RPMI8226 (cell line): ENCODE measurements at places on chromosomes 2 and 18.
A peak's percentile ranks its signal among the peaks of the same experiment; 100 is the strongest.

DNA sequence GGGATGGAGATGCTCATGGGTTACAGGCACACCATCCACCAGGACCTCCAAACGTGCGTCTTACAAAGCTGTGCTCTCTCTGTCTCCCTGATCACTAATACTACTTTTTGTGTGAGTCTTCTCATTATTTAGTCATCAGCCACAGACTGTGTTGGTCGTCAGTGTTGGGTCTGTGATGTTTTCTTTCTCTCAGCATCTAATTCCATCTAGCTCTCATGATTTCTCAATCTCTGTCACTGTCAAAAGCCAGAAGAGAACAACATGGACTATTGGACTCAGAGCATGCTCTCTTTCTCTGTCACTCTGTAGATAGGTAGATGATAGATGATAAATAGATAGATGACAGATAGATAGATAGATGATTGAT lies 6.0 kb upstream of the ARL4C start:
- DNase-seq: no peak

- no peak for DNase-seq
Observed at GRCh38 chr2:20682167-20682920, 15.4 kb downstream of the GDF7 start.

- DNase-seq: peak; percentile 73
Observed at GRCh38 chr2:27085673-27086089, 891 bp upstream of the KHK start.

GRCh38 chr2:88809216-88809615 lies 117.7 kb downstream of the RPIA start:
- DNase-seq: no peak

DNA sequence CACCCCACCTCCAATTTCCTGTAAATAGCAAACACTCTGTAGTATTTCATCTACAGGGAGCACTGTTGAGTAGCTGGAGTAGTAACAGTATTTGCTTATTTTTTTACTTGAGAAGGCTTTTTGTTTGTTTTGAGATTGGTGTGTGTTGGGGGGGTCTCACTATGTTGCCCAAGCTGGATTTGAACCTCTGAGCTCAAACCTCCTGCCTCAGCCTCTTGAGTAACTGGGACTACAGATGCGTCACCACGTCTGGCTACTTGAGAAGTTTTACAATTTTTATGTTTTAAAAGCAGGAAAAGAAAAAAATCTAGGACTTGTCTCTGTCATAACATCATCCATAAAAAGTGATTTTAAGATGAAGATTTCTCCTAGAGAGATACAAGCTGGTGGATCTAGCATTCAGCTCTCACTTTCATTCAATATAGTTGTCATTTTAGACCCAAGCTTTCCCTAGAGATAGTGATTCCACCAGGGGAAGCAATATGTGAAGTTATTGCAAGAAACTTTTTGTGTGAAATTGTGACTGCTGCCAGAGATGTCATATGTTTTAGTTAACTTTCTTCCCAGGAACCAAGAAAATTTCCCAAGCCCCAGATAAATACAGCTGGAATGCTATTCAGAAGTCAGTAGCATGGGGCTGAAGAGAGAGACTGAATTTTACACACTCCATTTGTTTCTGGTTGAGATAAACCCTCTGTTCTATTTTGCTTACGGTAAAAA lies 60.2 kb upstream of the MAP4K3 start:
- no peak for DNase-seq

GRCh38 chr2:69933839-69934613 lies 19.1 kb downstream of the MXD1 start:
- no peak for DNase-seq

DNA sequence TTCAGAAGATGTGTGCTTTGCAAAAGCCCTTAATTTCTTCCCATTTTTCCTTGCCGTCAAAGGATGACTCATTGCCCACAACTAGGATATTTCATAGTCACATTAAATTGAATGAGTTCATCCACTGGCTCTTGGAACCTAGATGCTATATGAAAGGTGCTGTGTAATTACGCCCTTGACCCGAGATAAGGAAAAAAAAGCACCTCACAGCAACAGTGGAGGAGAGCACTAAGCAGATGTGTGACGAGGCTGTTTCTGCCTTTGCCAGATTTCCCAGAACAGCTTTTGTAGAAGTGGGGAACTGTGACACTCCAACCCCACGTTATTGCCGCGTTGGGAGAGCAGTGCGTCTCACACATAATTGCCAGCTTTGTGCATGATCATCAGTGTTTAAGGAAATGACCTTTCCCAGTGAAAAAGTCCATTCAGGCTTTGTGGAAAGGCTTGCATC lies 33.3 kb upstream of the TMEM87B start:
- no peak for DNase-seq

DNA sequence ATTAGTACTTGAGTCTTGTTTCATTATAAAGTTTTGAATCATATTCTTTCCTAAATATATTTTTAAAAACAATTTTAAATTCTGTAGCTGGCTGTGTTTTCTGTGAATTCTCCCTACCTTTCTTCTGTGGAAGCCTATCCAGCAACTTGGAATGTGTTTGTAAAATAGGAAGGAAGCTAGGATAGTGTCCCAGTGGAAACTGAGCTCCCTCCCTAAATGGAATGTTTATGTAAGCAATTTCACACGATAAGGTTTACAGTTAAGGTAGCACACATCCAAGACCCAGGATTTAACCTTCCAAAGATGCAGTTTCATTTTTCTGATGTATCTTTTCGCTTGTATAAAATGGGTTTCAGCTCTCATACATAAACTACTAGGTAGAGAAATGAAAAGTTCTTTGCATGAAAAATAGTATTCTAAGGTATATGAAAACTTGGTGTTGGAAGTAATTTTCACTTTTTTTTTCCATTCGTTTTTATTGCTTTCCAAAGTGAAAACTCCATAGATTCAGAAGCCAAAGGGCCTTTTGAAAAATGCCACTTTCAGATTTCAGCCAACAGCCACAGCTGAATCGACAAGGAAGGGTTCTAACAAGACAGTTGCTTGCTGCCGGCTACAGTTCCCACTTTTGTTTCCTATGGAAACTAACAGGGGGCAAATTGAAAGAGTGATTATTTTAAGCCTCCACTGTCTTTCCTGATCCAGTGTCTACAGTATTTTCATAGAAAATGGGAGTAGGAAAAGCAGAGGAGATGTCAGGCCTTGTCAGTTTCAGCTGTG lies 405.1 kb upstream of the POU3F3 start:
- no peak for DNase-seq

DNA sequence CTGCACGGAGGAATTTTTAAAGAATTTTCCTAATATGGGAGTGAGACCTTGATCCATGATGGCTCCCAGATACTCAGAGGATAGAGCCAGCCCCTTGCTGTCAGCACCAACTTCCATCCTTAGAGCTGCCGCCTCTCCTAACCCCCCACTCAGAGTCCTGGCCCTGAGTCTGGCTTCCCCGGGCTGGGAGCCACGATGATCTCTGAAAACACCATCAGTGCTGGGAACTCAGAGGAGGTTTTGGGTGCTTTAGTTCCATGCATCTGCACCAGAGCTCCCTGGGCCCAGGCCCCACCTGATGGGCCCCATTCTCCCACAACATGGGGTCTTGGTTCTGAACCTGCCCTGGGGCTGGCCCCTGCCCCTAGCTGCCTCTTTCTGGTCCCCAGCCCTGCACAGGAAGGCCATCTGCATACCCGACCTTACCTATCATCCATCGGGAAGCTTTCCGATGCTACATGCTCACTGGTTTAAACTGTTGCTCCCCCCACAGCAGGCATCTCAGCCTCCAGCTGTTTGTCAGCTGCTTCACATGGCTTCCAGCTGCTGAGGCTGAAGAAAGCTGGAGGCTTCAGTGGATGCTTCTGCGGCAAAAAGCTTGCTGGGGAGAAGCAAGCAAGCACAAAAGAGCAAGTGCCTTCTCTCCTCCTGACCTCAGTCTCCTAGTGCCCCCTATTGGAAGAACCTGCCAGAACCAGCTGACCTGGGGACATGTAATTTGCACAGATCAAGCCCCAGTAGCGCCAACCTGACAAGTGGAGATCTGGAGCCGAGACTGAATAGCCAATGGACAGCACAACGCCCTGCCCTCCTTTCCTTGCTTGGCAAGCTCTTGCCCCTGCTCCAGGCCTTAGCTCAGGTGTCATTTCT lies 24.2 kb upstream of the RHOB start:
- DNase-seq: peak; percentile 62

DNA sequence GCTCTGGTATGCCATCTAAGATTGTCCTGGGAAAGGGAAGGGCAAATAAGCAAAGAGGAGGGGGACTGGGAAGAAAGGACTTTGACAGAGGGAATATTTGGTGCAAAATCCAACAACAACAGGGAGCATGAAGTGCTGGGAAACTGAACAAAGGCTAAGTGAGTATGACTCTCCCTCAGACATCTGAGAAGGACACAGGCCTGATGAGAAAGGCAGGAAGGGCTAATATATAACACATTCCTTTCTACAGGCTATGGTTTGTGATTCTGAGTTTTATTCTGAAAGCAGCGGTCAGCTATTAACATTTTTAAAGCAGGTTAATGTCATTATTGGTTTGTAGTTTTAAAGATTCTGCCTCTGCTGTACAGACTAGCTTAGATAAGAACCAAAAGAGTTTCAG lies 1579.5 kb downstream of the LRP1B start:
- no peak for DNase-seq

- DNase-seq: no peak
Observed at GRCh38 chr18:44520981-44521667, 159.6 kb upstream of the SETBP1 start.

- no peak for DNase-seq
Observed at GRCh38 chr2:195027947-195028346, 629.1 kb upstream of the SLC39A10 start.

GRCh38 chr18:68925268-68925667 lies 127.4 kb downstream of the CCDC102B start:
- DNase-seq: peak; percentile 72

DNA sequence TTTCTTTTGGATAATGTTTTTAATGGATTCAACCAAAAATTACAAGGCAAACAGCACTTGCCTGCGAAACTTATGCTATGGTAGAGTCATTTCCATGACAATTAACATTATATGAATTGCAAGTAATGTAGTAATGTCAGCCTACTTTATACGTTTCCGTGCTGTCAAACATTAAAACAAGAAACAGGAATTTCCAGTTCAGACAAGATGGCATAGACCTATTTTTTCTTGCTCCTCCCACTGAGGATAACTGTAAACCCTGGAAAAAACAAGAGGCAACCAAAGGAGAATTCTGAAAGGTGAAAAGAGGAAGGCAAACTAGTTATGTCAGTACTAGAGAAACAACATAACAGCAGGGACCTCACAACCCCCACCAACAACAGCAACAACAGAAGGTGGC lies 170.7 kb downstream of the DIS3L2 start:
- DNase-seq: no peak

DNA sequence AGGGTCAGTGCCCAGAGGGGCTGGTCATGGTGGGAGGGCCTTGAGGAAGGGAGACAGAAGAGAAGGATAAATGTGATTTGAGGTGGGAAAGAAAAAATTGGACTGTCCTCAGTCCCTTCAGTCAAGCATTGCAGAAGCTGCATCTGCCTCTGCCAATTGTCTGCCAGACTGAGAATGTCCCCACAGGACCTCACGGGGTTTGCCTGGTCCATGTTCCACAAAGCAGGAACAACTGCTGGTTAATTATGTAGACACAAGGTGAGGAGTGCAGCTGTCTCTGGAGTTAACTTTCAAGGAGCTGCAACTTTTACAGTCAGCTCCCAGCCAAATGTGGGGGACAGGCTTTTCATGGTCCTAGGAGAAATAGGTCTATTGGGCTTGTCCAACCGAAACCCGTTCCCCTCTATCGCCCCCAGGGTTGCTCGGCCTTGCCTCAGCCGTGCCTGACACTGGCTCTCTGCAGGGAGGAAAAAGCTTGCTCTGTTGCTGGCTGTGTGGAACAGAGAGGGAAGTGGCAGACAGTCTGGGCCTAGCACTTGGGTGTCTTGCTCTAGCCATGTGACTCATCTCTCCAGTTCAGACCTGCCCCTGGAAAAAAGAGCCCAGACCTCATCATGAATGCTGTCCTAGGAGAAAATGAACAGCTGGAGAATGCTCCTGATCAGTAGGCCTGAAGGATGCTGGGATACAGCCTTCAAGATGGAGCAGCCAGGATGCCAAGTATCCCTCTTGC lies 31.1 kb upstream of the PAX8 start:
- DNase-seq: no peak
